ENCODE measurements at places on chromosomes 6 and 20.

DNA sequence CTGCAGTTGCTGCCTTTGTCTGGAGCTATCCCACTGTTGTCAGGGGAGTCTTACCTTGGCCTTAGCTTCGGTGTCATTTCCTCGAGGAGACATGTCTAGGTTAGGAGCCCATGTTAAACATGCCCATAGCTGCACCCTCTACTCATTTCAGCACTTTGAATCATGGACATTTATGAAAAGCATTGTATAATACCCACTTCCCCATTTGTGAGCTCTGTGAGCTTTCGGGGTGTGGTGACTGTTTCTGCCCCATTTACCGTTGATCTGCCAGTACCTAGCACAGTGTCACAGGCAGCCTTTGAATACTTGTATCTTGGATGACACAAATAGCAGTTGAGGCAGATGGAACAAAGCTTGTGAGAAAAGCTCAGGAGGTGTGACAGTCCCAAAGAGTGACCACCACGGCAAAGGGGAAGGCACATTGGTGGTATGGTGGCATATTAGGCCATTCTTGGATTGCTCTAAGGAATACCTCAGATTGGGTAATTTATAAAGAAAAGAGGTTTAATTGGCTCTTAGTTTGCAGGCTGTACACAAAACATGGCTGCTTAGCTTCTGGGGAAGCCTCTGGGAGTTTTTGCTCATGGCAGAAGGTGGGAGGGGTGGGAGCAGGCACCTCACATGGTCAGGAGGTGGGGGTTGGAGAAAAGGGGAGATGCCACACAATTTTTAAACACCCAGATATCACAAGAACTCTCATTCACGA, 42.0 kb downstream of the JARID2 start:
- no peak for DNase-seq

- no peak for DNase-seq
Observed at GRCh38 chr20:6829510-6830116, 62.1 kb downstream of the BMP2 start.

DNA sequence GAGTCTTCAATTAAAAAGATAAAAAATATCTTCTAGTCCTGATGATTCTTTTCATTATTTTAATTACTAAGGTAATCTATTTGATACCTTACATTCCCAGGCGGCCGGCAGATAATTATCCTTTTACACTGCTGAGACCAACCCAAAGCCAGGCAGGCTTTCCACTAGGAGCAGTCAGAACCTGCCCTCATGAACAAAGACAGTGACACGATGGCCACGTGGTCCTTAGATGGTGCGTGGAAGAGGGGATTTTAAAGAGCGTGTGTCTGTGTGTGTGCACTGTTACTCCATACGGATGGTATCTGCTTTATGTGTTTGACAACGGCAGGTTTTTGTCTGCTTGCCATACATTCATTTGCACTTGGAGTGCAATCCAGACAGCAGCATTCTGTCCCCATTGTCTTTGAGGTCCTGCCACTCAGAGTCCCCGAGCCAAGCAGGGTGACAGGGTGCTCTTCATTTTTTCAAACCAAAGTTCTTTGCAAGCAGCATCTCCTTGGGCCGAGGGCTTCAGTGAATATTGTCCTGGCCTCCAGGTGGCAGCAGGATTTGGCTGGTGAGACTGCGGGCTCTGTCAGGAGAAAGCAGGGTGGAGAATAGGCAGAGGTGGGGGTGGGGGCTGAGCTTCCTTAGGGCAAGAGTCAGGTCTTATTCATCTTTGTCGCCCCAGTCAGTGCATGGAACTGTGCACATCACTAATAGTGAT, 260.5 kb downstream of the NRN1 start:
- peak; percentile 34 for DNase-seq

- DNase-seq: no peak
Observed at GRCh38 chr6:30075790-30076732, 492 bp upstream of the RNF39 start.

DNA sequence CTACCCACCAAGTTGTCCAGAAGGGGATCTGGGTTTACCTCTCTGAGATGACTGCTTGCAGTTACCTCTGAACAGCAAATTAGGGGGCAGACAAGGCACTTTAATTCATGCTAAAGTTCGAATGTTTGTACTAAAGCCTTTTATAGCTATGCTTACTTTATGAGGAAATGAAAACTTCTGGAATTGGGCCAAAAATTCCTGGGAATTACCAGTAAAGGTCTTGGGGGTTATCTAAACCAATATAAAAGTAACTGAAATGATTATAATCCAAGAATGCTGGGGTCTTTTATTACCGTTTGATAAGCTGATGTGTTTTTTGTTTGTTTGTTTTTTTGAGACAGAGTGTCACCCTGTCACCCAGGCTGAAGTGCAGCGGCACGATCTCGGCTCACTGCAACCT, 7.9 kb upstream of the LZTS3 start:
- DNase-seq: no peak

DNA sequence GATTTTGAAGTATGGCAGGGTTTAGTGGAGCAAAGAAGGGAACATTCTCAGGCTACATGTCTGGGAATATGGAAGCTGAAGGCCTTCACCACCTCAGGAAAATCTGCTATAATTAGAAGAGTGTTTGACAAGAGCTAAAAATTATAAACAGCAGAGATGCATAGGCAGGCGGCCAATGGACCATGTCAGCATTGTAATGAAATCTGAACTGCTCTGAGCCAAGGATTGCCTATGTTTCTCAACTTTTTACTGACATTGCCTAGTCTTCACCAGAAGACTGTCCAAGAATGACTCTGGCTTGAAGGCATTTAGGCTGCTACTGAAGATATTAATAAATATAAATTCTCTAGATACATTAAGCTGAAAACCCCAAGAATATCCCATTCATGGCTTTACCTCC, 84.1 kb downstream of the C6orf52 start:
- peak; percentile 68 for DNase-seq

- no peak for DNase-seq
Observed at GRCh38 chr6:167089243-167090142, 33.4 kb upstream of the CCR6 start.

GRCh38 chr6:167429353-167429752, 104.5 kb downstream of the TTLL2 start:
- no peak for DNase-seq

DNA sequence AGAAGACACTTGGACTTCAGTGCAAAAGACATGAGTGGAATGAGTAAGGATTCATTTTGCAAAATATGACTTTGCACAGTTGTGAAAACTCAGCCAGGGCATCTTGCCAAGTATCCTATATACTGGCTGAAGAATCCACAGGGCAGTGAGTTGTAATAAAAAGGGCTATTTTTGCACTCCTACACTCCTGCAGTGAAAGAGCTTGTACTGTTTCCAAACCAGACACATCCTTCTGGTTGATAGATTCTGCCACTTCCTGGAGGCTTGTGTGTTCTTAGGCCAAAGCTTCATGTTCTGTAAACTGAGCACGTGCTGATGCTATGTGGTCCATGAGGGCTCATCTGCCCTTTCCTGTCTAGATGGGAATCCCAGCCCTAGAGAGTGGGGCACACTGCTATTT, 34.9 kb downstream of the GMPR start:
- DNase-seq: peak; percentile 24

DNA sequence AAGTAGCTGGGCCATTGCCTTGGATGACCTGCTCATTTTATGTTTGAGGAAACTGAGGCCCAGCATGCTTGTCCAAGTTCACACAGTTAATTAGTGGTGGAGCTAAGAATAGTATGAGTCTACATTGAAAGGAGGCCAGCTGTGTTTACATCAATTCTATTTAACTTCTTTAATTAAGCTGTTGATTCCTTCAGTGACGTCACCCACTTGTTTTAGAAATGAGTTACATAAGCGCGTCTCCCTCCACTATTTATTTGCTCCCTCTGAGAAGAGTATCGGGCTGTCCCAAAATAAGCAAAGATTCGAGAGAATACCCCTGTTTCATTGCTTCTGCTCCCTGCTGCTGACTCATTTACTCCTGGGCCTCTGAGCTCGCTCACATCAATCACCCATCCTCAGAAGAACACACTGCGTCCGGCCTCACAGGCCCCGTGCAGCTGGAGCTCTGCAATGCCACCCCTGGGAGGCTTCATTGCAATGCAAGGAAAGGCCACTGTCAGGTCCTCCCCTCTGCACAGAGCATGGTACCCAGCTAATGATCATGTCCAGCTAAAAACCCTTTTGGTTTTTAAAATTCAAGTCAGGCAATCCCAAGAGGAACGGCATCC, 74.8 kb upstream of the BMP2 start:
- no peak for DNase-seq

GRCh38 chr6:81215092-81215432, 537.4 kb downstream of the TENT5A start:
- DNase-seq: no peak

DNA sequence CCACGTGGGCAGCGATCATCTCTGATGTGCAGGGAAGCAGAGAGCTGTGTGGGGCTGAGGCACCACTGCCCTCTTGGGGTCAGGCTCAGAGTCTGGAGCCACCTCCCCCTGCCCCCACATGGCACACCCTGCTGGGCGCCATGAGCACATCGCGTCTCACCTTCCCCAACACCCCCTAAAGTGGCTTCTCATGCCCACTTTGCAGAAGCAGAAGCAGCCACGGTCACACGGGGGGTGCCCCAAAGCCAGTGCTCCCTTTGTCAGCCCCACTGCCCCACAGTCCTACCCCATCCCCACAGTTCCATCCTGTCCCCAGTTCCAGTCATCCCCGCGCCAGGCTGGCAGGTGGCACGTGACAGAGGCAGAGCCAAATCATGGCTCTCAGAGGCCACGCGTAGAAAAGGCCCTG, 19.5 kb downstream of the SDCBP2 start:
- no peak for DNase-seq

DNA sequence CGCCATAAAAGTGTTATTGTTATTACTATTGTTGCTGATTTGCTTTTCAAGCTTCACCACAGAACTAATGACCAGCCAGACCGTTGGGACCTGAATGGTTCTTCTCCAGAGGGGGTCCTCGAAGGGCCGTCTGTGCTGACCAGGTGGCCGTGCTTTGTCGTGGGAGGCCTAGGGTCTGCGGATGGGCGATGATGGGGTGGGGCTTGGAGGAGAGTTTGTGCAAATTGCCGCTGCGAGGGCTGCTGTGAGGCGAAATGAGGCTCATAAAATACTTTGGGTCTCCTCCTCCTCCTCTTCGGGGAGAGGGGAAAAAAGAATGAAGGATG, 6.0 kb upstream of the ZBTB22 start:
- DNase-seq: no peak

GRCh38 chr6:43089467-43089866, 13.4 kb downstream of the PTK7 start:
- no peak for DNase-seq

DNA sequence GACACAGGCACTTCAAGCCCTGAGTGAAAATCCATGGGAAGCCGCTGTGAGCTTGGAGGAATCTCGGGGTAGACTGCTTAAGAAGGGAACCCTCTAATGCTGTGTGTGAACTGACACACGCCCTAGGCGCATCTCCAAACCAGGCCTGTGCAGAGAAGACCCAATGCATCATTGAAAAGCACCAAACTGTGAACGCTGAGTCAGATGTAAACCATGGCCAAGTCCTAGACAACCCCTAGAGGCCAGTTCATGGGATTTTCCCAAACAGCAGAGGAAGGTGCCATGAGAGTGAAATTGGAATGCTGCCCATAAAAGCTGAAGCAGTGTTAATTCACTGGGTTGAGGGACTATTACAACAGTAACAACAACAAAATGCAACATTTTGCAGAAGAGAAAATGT, 296.5 kb downstream of the SMOC2 start:
- DNase-seq: no peak

DNA sequence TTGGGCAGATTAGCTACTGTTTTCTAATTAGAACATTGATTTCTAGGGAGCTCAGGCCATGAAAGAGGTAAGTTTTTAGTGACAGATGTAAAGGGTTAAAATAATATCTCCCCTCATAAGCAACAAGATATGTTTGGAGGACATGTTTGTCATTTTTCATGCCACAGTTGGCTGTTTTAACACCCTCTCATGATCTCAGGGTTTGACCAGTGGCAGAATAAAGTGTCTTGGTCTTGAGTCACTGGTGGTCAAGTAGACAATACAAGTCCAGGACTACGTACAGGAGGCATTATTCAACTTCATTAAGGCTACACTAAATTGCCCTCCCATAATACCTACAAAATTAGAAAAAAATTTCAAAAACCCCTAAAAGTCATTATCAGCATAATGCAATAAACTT, 92.6 kb downstream of the F13A1 start:
- no peak for DNase-seq

DNA sequence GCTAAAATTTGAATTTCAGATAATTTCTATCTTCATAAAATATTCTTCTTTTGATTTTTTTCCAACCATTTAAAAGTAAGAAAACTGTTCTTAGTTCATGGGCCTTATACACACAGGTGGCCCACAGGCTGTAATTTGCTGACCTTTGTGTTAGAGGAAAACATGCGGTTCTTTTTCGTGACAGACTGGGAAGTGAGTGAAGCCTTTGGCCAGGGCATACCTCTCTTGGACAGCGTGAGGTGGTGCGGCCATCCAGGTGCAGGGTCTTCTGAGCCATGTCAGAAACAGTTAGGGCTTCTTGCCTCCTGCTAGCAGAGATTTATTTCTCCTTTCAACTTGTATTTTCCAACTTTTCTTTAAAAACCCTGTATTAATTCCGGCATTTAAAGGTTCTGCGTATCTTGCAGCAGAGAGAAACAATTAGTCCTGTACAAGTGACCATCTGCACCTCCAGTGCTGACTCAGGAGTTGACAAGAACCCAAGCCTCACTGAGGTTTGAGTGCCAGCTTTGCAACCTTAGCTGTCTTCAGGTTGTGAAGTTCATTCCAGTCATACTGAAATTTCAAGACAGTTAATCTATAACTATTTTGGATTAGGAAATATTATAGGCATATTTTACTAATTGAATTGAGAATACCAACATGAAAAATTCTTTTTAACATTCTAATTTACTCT, 177.8 kb downstream of the LY86 start:
- DNase-seq: no peak

- DNase-seq: no peak
Observed at GRCh38 chr6:124536842-124537191, 425.4 kb upstream of the RNF217 start.

- DNase-seq: no peak
Observed at GRCh38 chr20:47985092-47985850, 200.0 kb upstream of the SULF2 start.

GRCh38 chr6:20236909-20237600, 24.8 kb upstream of the MBOAT1 start:
- no peak for DNase-seq

DNA sequence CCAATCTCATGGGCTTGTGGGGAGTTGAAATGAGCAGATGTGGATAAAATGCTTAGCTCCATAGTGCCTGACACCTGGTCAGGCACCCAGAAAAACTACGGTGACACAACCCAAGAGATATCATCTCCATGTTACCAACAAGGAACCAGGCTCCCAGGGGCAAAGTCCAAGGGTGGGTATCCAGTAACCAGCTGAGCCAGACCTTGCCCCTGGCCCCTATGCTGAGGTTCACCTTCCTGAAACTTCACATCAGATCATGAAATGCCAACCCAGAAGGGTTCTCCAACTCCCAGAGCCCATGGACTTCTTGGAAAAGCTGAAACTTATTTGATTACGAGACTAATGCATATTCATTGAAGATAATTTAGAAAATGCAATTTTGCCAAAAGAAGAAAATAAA, 141.8 kb upstream of the KCNG1 start:
- DNase-seq: no peak

- DNase-seq: no peak
Observed at GRCh38 chr20:32963176-32963575, 41.1 kb downstream of the SUN5 start.

GRCh38 chr20:56974499-56975250, 291.8 kb downstream of the BMP7 start:
- peak; percentile 27 for DNase-seq
